Activated CD8-positive, alpha-beta memory T cell treated with anti-CD3 and anti-CD28 coated beads for 24 hours (primary cell): ENCODE measurements at places on chromosomes 2 and 18.

GRCh38 chr2:128464456-128464855, 145.8 kb upstream of the HS6ST1 start:
- DNase-seq = no peak

GRCh38 chr18:72235422-72235821, 308.7 kb downstream of the CBLN2 start:
- no peak for DNase-seq

GRCh38 chr2:74178211-74179062, at the start of gene MOB1A:
Gene MOB1A, minus strand, starts transcription at chr2:74178879. Its CDS starts 205 bp downstream, at chr2:74178674.
- DNase-seq = peak; percentile 99

- DNase-seq = no peak
Measured at GRCh38 chr2:200354833-200355751, 48.6 kb downstream of the SPATS2L start.

GRCh38 chr2:156511122-156511521, 74.9 kb downstream of the GPD2 start:
- DNase-seq = no peak

GRCh38 chr2:188199716-188200128, 92.0 kb upstream of the GULP1 start:
- DNase-seq = no peak

GRCh38 chr2:120436460-120436739, 90.5 kb downstream of the INHBB start:
- DNase-seq = no peak

GRCh38 chr2:58432491-58433170, 191.5 kb upstream of the FANCL start:
- DNase-seq = no peak

DNA sequence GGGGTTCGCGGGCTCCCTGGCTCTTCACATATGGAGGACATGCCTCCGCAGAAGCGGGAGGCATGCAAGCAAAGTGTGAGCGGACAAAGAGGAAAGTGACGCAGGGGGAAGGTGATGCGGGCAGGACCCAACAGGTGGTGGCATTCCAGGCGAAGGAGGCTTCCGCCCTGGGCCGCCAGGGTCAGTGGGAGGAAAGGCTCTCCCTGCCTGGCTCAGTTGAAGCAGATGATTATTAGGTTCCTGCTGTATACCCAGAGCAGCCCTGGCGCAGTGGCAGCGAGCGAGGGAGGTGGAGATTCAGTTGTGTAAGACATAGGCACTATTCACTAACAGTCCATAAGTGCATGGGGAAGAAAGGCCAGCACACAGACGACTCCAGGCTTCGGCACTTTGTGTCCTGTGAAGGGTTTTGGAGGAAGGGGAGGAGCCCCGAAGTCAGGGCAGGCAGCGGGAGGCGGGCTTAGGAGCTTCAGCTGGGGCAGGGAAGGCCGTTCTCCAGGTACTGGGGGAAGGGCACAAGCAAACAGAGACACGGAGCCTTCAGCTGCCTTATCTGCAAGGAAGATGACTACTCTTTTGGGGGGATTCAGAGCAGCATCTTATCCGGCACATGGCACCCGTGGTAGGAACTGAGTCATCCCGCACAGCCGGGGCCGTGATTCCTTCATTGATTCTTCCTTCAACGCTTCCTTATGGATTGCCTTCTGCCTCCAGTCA, 89.8 kb downstream of the TGOLN2 start:
- no peak for DNase-seq

DNA sequence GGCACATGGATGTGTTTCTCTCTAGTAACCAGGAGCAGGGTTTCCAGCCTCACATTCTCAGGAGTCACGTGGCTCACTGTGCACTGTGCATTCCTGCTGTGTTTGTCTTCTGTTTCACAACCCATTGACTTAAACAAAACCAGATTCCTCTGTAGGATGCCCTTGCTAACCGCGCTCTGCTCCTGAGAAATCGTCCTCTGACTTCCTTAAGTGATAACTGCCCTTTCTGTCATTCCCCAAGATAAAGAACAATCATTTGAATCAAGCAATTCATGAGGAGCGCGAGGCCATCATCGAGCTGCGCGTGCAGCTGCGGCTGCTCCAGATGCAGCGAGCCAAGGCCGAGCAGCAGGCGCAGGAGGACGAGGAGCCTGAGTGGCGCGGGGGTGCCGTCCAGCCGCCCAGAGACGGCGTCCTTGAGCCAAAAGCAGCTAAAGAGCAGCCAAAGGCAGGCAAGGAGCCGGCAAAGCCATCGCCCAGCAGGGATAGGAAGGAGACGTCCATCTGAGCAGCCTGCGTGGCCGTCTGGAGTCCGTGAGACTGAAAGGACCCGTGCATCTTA, 60.2 kb downstream of the RALBP1 start:
- no peak for DNase-seq

DNA sequence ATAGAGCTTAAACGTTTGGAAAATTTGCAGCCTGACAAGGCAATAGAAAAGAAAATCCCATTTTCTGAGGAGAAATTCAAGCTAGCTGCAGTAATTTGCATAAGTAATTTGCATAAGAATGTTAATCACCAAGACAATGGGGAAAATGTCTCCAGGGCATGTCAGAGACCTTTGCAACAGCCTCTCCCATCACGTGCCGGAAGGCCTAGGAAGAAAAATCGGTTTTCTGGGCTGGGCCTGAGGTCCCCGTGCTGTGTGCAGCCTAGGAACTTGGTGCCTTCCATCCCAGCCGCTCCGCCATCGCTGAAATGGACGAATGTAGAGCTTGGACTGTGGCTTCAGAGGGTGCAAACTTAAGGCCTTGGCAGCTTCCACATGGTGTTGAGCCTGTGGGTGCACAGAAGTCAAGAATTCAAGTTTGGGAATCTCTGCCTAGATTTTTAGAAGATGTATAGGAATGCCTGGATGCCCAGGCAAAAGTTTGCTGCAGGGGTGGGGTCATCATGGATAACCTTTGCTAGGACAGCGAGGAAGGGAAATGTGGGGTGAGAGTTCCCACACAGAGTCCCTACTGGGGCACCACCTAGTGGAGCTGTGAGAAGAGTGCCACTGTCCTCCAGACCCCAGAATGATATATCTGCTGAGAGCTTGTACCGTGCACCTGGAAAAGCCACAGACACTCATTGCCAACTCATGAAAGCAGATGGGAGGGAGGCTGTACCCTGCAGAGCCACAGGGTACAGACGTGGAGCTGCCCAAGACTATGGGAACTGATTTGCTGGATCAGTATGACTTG, 164.6 kb downstream of the GULP1 start:
- DNase-seq = no peak

GRCh38 chr2:206387808-206388207, 55.5 kb upstream of the ADAM23 start:
- DNase-seq = no peak

DNA sequence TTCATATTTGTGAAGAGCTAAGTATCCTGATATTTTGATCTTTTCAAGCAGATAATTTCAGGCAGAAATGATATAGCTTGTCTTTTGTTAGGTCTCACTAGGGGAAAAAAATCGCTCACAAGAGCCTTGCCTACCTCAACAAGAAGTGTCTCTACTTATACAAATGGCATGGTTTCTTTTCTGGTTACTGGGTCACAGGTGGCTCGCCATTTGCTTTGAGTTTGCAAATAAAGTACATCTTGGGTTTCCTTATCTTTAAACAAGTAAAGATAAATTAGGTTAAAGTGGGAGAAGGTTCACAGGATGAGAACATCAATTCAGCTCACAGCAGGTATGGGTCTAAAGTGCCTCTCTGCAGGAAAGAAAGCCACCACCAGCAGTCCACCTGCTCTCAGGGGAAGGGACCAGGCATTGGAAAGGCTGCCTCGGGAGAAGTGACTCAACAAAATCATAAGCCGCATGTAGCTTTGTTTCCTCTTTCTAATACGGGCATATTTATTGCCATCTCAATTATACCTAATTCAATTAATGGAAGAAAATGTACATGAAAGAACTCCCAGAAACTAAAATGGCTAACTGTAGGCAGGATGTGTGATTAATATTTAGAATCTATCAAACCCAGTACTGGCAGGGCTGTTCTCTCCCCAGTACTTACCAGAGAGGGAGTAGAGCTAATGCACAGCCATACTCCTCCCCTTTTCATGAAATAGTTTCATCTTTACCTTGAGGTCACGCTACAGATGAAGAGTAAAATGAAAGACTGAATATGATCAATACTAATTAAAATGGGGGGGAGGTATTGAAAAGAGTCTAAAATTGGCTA, 28.3 kb downstream of the CDC42EP3 start:
- no peak for DNase-seq

- no peak for DNase-seq
Measured at GRCh38 chr2:47682216-47682749, 100.7 kb upstream of the MSH6 start.

GRCh38 chr2:239111401-239112100, 263.7 kb downstream of the TWIST2 start:
- DNase-seq = no peak

DNA sequence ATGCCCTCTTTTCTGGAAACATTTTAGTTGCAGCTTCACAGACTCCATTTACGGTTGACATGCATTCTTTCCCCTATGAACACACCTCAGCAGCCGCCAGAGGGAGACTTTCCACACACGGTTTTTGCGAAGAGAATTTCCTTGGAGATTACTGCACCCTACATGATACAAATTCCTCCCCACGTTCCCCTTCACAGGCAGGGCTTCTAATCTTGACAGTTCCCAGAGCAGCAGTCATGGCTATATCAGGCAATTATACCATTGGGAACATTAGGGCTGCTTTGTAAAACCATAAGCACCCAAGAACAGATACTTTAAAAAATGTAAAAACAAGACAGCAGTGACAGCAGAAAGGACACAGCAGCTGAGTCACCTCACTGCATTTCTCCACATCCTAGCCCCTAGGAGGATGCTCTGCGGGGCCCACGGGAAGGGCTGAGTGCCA, 253.8 kb downstream of the TGIF1 start:
- no peak for DNase-seq

DNA sequence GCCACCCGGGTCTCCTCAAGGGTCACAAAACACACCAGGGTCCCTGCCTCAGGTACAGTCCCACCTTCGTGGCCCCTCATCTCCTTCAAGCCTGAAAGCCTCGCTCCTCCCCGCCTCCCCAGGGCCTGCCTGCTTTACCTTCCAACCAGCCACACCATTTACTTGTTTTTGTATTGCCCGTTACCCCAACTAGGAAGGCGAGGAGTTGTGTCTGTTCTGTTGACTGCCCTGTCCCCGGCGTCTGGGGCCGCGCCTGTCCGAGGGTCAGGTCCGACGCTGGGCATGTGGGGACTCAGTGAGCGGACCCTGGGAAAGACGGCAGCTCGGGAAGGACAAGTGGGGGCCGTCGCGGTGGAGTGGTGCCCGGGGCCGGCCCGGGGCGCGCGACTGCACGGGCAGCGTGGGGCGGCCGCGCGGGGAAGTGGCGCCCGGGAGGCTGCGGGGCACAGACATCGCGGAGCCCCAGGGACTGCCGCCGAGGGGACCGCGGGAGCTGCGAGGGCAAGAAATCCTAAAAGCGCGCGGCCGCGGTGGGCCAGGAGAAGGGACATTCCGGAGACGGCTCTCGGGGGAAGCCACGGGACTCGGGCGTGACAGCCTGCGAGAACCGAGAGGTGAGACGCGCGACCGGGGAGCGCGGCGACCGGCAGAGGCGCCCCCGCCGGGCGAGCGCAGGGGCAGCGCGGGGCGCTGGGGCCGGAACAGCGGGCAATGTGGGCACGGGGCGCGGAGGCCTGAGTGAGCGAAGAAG, 797 bp upstream of the GRHL1 start:
- peak; percentile 80 for DNase-seq

DNA sequence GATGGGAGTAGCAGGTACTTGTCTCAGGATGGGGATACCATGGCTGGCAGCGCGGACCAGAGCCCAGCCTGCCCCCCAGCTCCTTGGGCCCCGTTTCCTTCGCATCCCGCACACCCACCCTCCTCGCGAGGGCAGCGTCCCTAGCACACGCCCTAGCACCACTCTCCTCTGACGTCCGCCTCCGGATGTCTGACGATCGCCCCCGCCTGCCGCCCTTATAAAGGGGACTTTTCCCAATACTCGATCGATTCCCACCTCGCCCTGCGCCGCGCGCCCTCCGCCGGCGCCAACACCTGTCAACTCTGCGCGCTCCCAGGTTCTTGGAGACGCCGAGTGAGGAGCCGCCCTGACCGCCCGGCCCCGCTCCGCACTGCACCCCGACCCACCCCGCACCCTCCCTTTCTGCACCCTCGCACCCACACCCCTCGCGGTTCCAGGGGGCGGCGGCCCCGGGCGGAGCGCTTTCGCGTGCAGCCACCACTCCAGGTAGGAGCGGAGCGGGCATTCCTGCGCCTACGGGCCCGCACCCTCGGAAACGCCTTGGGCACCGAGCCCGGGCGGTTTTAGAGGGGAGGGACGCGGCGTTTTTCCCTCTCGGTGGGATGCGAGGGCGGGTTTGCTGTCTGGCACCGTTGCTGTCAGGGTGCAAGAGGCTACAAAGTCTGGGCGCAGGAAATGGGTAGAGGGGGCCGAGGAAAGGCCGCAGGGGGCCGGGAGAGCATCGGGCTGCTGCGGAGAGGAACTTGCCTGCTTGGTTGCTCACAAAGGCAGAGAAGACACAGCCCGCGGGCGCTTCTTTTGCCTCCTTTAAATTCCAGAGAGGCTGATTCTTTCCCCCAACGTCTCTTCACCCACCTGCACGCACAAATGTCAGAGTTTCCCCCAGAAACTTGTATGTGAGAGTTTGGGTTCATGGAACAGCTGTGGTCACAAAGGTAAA, at the start of gene SLC5A7:
SLC5A7 (plus strand) TSS at position 247 of the 940 bp plus-strand sequence. CDS start 1,632 bp downstream, outside the sequence.
- DNase-seq = no peak

GRCh38 chr2:150485871-150486538, 1.5 kb downstream of the RND3 start:
- no peak for DNase-seq

DNA sequence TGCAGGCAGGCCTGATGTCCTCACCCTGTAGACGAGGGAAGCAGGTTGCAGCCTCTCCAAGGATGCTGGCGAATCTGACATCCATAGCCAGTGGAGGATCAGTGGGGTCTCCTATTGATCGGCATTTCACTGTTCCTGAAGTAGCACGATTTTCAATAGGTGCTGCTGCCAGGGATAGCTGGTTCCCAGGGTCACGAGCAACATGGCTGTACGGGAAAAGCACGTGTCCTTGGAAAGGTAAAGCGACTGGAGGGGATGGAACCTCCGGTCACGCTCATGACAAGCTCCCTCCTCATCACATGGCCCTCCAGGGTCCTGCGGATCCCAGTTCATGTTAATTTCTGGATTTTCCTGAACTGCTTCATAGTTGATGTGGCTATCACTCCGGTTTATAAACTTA, 373.7 kb upstream of the SMIM21 start:
- DNase-seq = no peak

- no peak for DNase-seq
Measured at GRCh38 chr2:17621781-17622180, 81.3 kb downstream of the VSNL1 start.

GRCh38 chr2:2245500-2245899, 85.6 kb downstream of the MYT1L start:
- no peak for DNase-seq
